ENCODE measurements at places on chromosomes 5 and 9.

GRCh38 chr5:96297867-96298266 is 135.2 kb downstream of the PCSK1 start:
- DNase-seq: peak; percentile 99

DNA sequence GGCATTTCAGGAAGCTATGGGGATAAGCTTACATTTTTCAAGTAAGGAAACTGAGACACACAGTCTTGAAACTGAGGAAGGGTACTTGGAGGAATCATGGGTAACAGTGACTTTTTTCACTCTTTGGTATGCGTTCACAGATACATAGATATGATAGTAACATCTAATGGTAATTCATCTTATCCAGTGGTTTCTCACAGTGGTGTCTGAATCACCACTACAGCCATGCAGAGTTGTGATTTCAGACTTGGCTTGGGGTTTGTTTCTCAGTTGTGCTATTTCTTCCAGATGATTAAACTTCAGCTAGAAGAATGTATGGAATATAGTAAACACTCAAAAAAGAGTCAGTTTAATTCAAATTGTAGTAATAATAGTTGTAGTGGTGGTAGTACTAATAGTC is 239.1 kb upstream of the NUDT12 start:
- no peak for DNase-seq

GRCh38 chr9:116543731-116544400 is 143.2 kb upstream of the TRIM32 start:
- peak; percentile 75 for DNase-seq

GRCh38 chr5:43609752-43610151 is 6.8 kb downstream of the NNT start:
- DNase-seq: no peak

- DNase-seq: peak; percentile 93
These were observed 303.0 kb upstream of the PDE4D start for GRCh38 chr5:60196385-60197113.

GRCh38 chr9:13410566-13411031 is 131.1 kb upstream of the MPDZ start:
- DNase-seq: no peak

DNA sequence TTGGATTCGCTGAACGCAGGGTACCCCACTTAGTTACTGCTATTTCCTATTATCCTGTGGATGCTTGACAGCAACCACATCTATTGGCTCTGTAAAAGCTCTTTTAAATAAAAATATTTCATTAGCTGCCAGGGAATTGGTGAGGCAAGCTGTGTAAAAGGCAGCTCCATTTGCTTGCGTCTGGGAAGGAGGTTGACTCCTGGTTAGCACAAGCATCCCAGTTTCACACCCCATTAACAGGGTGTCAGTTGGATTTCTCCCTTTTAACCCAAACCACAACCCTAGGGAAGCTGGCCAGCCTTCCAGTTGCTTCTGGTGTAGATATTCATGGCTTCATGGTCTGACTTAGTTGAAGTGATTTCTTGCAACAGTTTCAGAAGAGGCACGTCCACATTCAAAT is 151.0 kb downstream of the GPBP1 start:
- no peak for DNase-seq

GRCh38 chr9:82082563-82082962 is 94.0 kb downstream of the SPATA31D1 start:
- no peak for DNase-seq

GRCh38 chr5:53924392-53924791 is 364.0 kb downstream of the NDUFS4 start:
- peak; percentile 39 for DNase-seq

DNA sequence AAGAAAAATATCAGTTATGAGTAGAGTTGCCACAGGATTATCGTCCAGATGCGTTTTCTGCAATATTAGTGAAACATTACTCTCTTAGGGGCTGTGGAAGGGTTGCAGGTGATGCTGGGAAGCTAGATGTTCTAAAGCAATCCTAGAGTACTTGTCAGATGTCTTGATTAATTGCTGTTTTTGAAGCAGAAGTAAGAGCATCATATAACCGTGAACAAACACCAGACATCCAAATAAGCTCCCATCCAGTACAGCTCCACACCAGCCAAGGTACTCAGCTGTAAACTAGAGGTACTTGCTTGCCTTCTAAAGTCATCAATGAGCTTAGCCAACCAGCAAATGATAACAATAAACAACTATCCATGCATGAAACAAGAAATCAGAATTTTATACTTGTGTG is 131.1 kb downstream of the ST8SIA4 start:
- no peak for DNase-seq

- DNase-seq: no peak
These were observed 37.1 kb downstream of the CAST start for GRCh38 chr5:96699186-96699820.

DNA sequence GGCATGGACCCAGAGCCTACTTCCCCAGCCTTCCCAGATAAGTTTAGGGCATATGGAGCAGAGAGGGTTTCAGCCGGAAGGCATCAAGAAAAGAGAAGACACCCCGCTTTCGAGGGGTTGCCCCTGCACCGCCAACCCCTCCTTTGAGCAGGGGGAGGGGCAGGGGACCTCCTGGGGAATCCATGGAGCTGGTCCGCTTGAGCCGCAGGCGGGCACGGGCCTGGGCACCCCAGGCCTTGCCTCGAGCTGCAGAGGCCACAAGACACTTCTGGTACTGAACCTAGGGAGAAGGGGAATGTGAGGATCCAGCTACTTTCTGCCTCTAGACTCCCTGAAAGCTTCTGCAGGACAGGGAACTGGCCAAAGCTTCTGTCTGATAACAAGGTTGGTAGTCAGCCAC is 1.3 kb upstream of the SRA1 start:
- DNase-seq: no peak

- DNase-seq: peak; percentile 69
These were observed 724 bp downstream of the TCERG1 start for GRCh38 chr5:146447734-146448380.

DNA sequence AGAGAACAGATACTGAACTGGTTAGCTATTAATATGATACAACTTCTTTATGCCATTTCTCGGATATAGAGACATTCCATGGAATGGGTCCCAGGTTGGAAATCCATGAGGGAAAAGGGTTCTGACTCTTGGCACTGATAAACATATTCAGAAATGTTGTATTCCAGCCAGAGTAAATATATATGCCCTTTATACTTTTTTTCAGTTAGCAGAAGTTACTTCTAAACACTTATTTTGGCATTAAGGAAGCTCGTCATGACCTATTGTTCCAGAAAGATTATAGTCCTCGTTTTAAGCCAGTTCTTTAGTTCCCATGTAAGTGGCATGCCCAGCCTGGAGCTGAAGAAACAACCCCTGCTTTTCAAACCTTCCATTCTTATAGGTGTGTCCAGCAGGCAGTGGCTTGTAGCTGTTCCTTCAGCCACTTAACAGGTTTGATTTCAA is 181.6 kb downstream of the CD180 start:
- DNase-seq: no peak

DNA sequence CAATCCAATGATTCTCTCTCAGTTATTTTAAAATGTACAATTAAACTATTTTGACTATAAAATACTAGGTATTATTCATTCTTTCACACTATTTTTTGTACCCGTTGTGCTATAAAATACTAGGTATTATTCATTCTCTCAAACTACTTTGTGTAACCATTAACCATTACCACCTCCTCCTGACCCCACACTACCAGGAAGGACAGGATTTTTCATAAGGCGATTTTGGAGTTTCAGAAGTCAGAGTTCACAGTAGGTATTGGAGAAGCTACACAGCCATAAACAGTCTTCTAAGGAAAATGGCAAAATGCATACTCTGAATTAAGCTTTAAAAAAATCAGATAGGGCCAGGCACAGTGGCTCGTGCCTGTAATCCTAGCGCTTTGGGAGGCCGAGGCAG is 35.1 kb upstream of the TMEM252 start:
- DNase-seq: no peak

DNA sequence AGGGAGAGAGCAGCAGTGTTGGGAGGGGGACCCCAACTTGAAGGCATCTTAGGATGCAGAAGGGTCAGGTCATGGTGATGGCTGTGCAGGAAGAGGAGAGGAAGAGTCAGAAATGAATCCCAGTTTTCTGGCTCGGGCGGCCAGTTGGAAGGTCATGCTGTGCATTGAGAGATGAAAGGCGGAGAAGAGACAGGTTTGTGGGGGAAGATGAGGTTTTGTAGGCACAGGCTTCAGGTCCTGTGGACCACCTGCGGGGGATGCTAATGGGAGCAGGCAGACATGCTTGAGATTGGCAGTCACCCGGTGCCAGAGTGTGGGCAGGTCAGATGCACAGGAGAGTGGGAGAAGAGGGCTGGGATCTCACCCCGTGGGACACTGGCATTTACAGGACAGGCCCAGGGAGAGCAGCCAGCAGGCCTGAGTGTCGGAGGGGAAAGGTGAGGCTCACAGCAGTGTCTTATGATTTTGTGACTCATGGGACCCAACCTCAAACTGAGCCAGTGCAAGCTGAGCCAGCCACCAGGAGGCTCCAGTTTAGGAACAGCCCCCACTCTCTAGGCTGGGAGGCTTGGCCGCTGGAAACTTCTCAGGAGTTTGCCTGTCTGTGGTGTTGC is 17.5 kb downstream of the STXBP1 start:
- DNase-seq: no peak

DNA sequence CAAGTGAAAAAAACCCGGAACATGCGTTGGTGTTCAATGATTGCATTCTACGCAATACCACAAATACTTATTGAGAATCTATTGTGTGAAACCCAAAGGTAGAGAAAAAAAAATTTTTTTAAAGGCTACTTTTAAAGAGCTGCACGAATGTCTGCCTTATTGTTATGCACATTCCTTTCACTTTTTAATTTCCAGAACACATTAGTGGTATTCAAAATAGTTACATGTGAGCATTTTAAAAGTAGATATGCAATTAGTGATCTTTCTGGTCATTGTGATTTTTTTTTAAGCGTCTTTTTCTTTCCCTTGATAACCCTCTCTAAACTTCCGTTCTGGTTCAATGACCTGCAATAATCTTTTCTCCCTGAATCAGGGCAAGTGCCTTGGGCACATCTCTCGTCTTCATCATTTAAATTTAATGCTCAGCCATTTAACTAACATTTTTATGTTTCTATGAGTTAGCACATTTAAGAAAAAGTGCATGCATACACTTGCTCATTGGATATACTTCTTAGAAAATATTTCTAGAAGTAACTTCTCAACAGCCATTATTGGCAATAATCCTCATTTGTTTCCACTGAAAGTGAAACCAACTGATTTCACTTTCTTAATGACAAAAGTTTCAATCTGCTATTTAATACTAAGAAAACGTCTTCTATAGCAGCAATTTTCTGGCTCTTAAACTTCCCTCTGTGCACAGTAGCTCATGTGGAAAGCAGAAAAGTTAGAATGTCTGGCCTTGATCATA is 80.3 kb downstream of the CDH6 start:
- DNase-seq: no peak

DNA sequence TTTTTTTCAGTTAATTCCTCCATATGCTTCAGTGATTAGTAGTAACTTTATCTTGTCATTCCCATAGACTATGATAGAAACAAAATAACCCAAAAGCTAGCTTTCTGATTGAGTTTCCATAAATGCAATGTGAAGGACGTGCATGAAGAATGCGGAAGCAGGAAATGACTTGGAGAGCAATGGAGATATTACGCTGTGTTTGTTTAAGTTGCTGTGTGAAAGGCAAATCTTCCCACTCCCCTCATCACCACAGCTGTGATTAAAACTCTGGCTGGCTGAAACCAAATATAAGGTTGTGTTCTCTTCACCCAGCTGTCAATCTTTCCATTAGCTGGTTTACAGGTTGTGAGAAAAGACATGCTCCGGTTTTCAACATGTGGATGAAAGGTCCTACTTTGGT is 83.9 kb downstream of the NR2F1-AS1 start:
- no peak for DNase-seq

- no peak for DNase-seq
These were observed 23.4 kb upstream of the LECT2 start for GRCh38 chr5:135978212-135978631.

- no peak for DNase-seq
These were observed 127.1 kb upstream of the ICE1 start for GRCh38 chr5:5295351-5295750.

DNA sequence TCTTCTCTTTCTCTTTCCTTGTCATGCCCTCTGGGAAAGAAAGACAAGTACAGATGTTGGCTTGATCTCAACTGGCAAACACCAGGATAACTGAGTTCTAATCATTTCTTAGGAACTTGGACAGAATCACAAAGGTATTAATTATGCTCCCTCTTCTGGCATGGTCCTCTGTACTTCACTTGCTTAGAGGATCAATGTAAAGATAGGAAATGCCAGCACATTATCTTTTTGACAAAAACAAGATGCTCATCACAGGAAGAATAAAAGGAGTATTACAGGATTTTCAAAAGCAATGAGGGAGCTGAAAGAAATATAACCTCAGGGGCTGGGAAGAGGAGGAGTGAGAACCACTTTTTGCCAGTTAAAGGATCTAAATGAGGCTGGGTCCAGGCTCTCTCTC is 70.6 kb downstream of the LHFPL2 start:
- no peak for DNase-seq

DNA sequence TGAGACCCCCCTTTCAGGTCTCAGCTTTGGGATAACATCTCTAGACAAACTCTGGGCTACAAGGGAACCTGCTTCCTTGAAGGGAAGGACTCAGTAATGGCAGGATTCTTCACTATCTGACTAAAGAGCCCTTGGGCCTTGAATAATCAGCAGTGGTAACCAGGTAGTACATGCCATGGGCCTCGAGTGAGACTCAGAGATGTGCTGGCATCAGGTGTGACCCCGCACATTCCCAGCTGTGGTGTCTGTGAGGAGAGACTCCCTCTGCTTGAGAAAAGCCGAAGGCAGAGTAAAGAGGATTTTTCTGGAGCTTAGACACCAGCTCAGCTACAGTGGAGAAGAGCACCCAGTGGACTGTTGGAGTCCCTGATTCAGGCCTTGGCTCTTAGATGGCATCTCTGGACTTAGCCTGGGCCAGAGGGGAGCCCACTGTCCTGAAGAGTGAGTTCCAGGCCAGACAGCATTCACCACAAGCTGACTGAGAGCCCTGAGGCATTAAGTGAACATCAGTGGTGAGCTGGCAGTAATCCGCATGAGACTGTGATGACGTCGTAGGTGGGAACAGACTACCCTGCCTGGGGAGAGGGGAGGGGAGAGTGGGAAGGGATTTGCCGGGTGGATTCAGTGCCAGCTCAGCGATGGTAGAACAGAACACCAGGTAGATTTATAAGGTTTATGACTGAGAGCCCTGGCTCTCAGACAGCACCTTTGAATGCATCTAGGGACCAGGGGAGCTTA is 5.3 kb upstream of the ZNF782 start:
- DNase-seq: peak; percentile 59
